ENCODE measurements at places on chromosomes 4 and X.

DNA sequence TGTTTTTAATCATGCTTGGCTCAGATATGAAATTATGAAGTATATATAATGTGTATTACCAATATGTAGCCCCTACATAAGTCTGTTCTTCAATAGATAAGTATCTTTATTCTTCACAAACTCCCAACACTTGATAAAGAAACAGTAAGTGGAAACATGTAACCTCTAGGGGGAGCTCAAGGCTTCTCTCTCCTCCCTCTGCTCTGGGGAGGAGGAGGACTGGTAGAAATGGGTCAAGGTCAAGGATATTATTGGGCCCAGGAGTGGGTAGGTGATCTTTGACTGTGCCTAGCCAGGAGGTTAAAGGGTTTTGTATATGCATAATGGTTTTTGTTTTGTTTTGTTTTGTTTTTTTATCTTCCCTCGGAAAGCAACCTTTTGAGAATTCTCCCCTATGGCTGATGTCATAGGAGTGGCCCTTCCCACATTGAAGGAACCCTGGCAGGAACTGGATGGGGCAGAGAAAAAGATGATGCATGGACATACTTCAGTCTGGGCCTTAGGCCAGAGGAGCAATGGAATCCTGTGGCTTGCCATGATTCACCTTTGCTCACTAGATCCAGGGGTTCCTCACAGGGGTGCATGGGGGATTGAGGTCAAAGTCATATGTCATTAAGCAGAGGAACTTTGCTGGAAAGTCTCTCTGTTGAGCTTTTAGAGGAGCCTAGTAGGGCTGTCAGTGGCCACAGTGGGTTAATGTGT is 460.3 kb downstream of the MID1IP1 start:
- peak; percentile 76 for DNase-seq

DNA sequence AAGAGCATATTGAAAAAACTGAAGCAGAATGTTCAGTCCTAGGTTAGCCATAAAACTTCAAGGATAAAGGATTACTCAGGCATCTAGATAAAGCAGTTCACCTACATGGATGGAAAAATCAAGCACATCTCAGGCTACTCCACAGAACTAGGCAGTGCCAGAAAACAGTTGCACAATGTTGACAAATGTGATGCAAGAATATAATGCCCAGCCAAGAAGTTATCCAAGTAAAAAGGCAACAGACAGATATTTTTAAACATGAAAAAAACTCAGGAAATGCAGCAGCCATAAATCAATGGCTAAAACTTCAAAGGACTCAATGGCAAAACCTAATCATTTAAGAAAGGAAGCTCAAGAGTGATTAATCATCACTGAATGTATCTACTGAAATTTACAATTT is 456.0 kb upstream of the FAM241A start:
- DNase-seq, result no peak

- DNase-seq, result no peak
Measured at GRCh38 chr4:20987191-20987590, 286.9 kb downstream of the PACRGL start.

GRCh38 chrX:69538321-69538876 is 34.3 kb downstream of the NALF2 start:
- no peak for DNase-seq

- DNase-seq, result no peak
Measured at GRCh38 chr4:142264961-142265360, 581.1 kb downstream of the INPP4B start.

DNA sequence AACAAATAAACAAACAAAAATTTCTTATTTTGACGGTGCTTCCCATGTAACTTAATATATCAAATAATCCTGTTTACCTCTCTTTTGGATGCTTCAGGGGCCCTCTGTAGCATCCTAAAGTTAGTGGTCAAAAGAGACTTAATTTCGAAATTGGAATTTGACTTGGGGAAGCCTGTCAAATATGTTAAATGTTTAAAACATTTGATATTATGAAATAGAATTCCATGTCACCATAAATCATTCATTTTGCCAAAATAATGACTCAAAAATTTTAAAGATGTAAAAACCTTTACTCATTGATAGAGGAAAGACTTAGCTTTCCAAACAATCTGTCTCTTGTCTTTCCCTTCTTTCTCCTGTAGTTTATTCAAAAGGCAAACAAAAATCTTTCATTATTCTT is 20.6 kb upstream of the TEX13A start:
- DNase-seq, result no peak

GRCh38 chrX:96683997-96684338 is 674 bp upstream of the DIAPH2 start:
- no peak for DNase-seq

- DNase-seq, result no peak
Measured at GRCh38 chr4:143599827-143600226, 86.3 kb downstream of the SMARCA5 start.

DNA sequence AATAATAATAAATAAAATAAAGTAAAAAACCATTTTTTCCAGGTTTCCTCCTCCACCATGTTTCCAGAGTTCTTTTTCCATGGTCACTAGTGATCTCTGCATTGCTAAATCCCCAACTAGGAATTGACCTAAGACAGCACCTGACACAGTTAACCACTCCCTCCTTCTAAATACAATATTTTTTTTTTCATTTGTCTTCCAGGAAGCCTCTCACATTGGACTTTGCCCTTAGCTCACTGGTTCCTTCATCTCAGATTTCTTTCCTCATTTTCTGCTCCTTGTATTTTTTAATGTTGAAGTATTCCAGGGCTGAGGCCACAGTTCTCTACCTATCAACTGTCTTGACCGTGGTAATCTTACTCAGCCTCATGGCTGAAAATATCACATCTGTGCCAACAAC is 187.3 kb upstream of the FAM241A start:
- no peak for DNase-seq

DNA sequence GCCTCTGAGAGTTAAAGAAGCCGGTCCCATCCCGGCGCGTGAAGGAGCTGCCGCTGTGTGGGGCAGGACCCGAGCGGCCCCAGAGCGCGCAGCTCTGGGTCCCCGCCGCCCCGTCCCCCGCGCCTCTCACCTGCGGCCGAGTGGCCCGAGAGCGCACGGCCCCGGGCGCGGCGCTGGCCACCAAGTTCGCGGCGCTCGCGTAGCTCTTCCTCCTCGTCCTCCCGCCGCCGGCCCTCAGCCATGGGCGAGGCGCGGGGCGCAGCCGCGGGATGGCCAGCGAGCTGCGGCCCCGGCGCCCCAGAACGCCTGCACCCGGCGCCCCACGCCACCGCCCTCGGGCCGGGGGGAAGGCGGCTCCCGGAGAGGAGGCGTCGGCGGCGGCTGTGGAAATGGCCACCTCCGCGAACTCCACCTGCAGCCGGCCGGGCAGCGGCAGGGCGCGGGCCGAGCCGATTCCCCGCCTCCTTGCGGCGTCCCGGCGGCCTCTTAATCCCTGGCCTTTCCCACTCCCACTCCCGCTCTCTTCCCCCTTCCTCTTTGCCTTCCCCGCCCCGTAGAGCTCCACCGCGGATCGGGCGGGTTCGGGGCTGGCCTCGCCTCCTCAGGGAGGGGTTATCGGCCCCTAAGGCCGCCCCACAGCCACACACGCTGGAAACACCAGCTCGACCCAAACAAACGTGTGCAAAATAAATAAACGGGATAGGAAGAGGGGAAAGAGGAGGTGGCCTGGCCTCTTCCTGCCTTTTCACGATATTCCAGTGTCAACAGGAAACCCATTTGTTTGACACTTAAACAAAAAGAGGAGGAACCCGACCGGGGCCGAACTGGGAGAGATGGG is at the start of gene SH3D19:
TSS of gene SH3D19 (minus strand) at position 495 of the 838 bp plus-strand sequence. CDS start at position 242, 253 bp downstream.
- peak; percentile 28 for DNase-seq

Measured in NCI-H1092 treated with DMSO at 0.1 percent for 48 hours (cell line).